ENCODE measurements at places on chromosomes 12 and 14. TPM values are rescaled to one million over a fixed set of nuclear protein-coding genes. Genes with fewer than 3 reads are reported as not detected.
A peak's percentile ranks its signal among the peaks of the same experiment; 100 is the strongest.

DNA sequence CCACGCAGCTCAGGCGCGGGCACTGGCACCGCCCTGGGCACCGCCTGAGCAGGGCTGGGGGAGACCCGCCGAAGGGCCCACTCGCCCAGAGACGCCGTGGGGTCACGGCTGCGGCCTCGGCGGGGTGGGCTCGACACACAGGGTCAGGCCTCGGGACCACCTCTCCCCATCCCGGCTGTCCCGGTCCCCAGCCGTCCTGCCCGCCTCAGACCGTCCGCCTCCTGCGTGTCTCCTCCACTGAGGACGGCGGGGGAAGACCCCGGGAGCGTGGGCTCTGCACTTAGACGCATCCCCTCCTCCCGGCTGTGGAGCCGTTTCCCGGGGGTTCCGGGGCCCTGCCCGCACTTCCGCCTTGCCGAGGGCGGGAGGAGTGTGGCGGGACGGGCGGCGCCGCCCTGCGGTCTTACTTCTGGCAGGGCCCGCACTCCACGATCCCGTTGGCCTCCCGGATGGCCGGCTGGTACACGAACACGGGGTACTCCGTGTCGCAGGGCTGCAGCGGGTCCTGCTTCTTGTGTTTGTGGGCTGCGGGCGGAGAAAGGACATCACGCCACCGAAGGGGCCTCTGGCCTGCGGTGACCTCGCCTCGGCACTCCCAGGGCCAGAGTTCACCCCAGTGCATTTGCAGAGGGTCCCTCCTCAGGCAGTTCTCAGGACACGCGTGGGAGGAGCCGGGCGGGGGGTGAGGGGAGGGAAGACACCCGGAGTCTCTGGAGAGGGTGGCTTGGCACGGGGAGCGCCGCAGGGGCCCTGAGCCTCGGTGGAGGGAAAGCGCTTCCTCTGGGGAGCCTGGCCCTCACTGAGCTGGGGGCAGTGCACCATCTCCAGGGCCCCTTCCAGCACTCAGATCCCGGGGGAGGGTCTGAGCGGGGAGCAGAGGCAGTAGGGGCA lies 23.1 kb upstream of the LRTM2 start:
- H3K27ac ChIP-seq: peak overlapping the region; percentile 85
- peaks cover 49% of the 10 kb centered on the region for H3K4me1 ChIP-seq
- H3K27me3 ChIP-seq: no peaks in the 10 kb centered on the region
- peak overlapping the region; percentile 73 for H3K4me3 ChIP-seq
- H3K36me3 ChIP-seq: no peaks in the 10 kb centered on the region

The PROX2 gene
- not detected for total RNA-seq

DNA sequence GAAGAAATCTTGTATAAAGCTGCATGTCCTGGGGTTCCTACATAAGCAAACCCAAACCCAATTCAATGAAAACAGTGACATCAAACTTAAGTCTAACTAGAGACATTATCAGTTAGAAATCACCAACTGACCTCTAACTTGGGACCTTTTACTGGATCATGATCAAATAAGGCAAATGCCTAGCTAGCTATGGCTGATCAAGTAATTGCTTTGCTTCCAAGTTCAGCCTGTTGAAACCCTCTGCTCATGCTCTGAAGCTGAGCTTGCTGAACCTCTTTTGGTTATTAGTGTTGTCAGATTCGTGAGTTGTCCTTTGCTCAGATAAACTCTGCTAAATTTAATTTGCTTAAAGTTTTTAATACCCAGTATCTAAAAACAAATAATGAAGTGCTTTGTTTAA lies 28.9 kb downstream of the ZDHHC17 start:
- no peaks in the 10 kb centered on the region for H3K36me3 ChIP-seq
- no peak for DNase-seq
- H3K27ac ChIP-seq: no peak overlapping the region
- no peak overlapping the region for H3K4me3 ChIP-seq
- H3K27me3 ChIP-seq: no peaks in the 10 kb centered on the region

GRCh38 chr14:95922080-95922479 lies 45.4 kb downstream of the TUNAR start:
- DNase-seq: no peak
- no peak overlapping the region for H3K4me3 ChIP-seq
- no peak overlapping the region for H3K27ac ChIP-seq
- no peaks in the 10 kb centered on the region for H3K4me1 ChIP-seq
- no peaks in the 10 kb centered on the region for H3K36me3 ChIP-seq
- H3K27me3 ChIP-seq: no peaks in the 10 kb centered on the region

The RFLNA gene
- 1.2 TPM for total RNA-seq

DNA sequence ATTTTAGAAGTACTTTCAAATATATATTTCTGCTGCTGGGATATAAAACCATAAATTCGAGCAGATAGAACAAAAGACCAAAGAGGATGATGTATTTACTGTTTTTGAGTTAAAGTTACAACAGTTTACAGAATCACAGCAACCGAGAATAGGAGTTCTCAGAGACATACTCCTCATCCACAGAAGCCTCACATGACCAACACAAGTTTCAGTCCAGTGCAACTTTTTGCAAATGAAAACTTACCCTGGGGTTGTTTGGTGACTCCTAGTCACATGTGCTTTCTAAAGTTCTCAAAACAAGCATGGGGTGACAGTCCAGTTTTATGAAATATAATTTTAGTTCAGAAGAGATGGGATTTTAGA lies 117.1 kb downstream of the PRKCH start:
- no peaks in the 10 kb centered on the region for H3K36me3 ChIP-seq
- peaks cover 20% of the 10 kb centered on the region for H3K4me1 ChIP-seq
- DNase-seq: no peak
- H3K27ac ChIP-seq: peak overlapping the region; percentile 24

GRCh38 chr12:2586156-2587038 lies 208.4 kb upstream of the FKBP4 start:
- H3K4me3 ChIP-seq: no peak overlapping the region
- peaks cover 18% of the 10 kb centered on the region for H3K4me1 ChIP-seq
- no peak for DNase-seq

DNA sequence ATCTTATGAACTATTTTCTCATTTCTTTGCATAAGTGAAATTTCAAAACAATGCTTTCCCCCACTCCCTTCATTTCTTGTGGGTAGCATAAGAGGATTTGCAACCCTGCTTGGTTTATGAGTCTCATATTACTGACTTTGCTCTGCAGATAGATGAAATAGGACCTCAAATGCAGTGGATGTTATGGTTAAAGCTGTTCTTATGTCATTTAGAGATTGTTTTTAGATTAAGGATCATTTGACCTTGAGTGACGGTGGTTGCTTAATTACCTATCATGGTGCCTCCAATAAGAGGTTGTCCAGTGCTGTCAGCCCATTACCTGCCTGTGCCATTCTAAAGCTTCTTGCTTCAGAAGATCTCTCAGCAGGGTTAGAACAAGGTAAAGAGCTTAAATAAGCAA lies 351.4 kb upstream of the ATP2B1 start:
- no peak overlapping the region for H3K4me3 ChIP-seq
- no peak for DNase-seq
- no peaks in the 10 kb centered on the region for H3K36me3 ChIP-seq
- no peak overlapping the region for H3K27ac ChIP-seq

DNA sequence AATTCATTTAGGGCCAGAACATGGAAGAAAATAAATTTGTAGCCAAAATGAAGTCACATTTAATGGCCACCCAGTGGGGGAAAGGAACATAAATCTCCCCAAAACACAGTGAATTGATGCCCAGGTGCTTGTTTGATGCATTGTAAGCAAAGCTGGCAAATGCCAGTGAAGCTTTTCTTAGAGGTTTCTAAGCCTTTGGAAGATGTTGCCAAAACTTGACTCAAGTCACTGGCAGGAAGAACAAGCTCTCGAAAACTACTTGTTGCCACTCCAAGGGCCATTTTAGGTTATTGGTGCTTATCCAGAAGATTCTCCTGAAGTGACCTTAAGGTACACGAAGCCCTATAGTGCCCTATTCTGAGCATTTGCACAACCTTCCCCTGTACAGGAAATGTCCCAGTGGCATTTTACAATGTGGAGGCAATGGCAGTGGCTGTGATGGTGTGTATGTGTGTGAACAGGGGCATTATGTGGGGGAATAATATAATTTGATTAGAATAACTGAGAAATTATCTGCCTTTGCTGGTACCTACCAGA lies 89.5 kb upstream of the NOVA1 start:
- H3K27ac ChIP-seq: no peak overlapping the region
- H3K4me1 ChIP-seq: no peaks in the 10 kb centered on the region
- DNase-seq: no peak
- H3K36me3 ChIP-seq: no peaks in the 10 kb centered on the region
- no peaks in the 10 kb centered on the region for H3K27me3 ChIP-seq
- H3K4me3 ChIP-seq: no peak overlapping the region

The AQP6 gene
- total RNA-seq: 0.11 TPM

The MGAT4C gene
- 0.34 TPM for total RNA-seq

The PMEL gene
- total RNA-seq: not detected

DNA sequence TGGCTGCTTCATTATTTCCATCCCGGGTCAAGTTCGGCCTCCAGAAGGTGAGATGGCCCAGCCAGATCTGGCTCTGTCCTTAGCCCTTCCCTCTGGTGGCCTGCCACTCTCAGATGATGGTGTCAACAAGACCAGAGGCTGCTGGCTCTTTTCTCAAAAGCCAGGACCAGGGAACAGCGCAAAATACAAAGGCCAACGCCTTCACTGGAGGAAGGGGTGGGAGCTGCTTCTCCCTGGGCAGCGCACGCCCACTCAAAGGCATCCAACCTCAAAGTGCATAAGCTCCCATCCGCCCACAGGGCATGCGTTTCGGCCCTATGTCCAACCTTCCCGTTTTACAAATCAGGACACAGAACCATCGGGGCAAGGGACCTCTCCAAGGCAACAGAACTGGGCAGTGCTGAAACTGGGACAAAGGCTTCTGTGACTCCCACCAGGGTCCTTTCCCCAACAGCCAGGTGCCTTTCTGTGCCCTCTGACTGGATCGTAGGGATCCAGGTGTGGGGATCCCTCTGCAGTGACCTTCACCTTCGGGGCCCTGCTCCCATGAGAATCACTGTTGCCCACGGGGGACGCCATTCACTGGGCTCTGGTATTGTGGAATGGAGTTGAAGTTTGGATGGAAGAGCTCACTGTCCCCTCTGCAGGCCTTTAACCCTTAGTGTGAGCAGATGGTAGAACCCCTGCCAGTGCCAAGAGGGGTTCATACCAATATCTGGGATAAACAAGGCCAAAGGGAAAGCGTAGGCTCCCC lies 76.8 kb downstream of the NINJ2 start:
- no peak overlapping the region for H3K4me3 ChIP-seq
- H3K4me1 ChIP-seq: no peaks in the 10 kb centered on the region
- H3K27ac ChIP-seq: no peak overlapping the region
- no peaks in the 10 kb centered on the region for H3K27me3 ChIP-seq

DNA sequence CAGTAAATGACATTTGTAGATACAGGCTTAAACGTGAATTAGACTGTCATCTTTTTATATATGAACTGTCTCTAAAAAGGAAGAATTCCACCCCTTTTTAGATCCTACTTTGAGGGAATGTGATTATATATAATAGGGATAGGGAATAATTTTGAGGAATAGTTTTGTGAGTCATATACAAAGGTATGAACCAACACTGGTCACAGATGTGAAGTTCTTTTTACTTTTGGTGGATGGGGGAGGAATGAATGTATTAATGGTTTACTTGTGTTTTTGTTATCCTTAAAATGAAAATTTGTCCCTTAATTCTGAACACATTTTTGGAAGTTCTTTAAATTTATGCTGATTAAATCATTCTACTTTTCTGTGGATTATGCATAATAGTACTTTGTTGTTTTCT lies 30.4 kb downstream of the FRS2 start:
- no peak overlapping the region for H3K4me3 ChIP-seq
- H3K27me3 ChIP-seq: no peaks in the 10 kb centered on the region
- peaks cover 81% of the 10 kb centered on the region for H3K4me1 ChIP-seq
- DNase-seq: no peak
- H3K36me3 ChIP-seq: no peaks in the 10 kb centered on the region

The ADAM20 gene
- 0.63 TPM for total RNA-seq

DNA sequence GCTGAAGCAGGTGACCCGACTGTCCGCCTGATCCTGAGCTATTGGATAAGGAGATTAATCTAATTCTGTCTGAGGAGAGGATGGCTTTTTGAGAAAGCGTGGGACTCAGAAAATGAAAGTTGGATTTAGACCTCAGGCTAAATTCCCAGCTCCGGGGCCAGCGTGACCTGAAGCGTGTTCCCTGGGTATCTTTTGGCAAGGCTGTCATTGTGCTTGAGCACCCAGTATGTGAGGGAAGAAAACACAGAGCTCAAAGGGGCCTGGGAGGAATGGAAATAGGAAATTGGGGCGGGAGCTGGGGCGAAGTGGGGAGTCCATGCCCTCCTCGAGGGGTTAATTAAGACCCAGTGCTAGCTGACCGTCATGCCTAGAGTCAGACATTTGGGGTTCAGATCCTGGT lies 17.5 kb upstream of the CCDC63 start:
- H3K27ac ChIP-seq: no peak overlapping the region
- peaks cover 8% of the 10 kb centered on the region for H3K4me1 ChIP-seq
- H3K36me3 ChIP-seq: no peaks in the 10 kb centered on the region

GRCh38 chr12:108881953-108882352 lies 2.1 kb downstream of the DAO start:
- H3K36me3 ChIP-seq: no peaks in the 10 kb centered on the region
- H3K27ac ChIP-seq: no peak overlapping the region
- no peaks in the 10 kb centered on the region for H3K27me3 ChIP-seq
- no peaks in the 10 kb centered on the region for H3K4me1 ChIP-seq

The KLRK1 gene
- total RNA-seq: 1.8 TPM

- H3K4me3 ChIP-seq: no peak overlapping the region
- H3K4me1 ChIP-seq: peaks cover 20% of the 10 kb centered on the region
- H3K27me3 ChIP-seq: no peaks in the 10 kb centered on the region
- no peak for DNase-seq
Observed at GRCh38 chr14:77303417-77304156, 17.1 kb downstream of the POMT2 start.

The KRT1 gene
- total RNA-seq: not detected

All from esophagus muscularis mucosa (tissue), 4 donors.